ENCODE measurements at places on chromosomes 11 and 22.

- no peak for DNase-seq
These were observed 248.0 kb downstream of the CASP12 start for GRCh38 chr11:104650234-104650633.

- DNase-seq, result no peak
These were observed 735.2 kb upstream of the ANO3 start for GRCh38 chr11:25596701-25597100.

GRCh38 chr11:70141486-70142220, 61.4 kb upstream of the FADD start:
- DNase-seq, result no peak

DNA sequence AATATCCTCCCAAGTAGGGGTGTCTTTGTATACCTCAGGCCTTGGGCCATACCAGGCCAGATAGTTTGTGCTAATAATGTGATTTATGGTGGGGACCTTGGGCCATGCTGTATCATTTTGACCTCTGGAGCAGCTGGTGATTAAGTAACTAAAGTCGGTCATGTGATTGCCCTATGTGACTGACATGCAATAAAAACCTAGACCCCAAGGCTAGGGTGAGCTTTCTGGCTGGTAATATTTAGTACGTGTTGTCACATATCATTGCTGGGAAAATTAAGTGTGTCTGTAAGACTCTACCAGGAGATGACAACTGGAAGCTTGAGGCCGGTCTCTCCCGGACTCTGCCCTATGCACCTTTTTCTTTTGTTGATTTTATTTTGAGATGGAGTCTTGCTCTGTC, 12.6 kb upstream of the TFIP11 start:
- DNase-seq, result no peak

DNA sequence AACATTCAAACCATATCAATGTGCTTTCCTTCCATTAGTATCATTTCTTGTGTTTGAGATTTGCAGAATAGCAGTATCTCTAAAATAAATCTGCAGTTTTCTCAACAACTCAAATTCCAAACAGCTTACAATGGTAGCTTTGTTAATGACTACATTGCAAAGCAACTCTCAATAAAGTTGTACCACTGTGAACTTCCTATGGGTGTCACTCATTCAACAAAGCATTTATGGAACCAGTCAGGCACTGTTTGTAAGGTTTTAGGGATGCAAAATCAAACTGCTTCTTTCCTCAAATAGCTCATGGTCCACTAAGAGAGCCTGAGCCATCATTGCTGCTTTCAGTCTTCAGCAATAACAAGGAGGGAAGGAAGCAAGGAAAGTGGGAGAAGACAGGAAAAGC, 91.0 kb downstream of the CCDC83 start:
- no peak for DNase-seq

GRCh38 chr11:68297812-68298658, 14.4 kb upstream of the LRP5 start:
- peak; percentile 80 for DNase-seq

DNA sequence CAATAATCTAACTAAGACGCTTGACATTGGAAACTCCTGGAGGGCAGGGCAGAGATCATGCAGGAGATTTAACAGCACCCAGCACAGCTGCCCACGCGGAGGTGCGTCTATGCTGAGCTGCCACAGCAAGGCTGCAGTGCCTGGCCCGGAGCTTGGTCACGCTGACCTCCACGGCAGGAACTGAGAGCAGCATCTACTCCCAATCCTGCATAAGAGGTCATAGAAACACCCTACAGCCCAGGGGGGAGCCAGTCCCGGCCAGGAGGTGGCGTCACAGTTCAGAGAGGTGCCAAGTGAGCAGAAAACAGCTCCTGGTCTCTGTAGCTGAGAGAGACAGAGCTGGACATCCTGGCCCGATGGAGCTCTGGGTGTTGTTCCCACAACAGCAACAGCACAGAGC, 121.1 kb upstream of the TMEM45B start:
- no peak for DNase-seq

DNA sequence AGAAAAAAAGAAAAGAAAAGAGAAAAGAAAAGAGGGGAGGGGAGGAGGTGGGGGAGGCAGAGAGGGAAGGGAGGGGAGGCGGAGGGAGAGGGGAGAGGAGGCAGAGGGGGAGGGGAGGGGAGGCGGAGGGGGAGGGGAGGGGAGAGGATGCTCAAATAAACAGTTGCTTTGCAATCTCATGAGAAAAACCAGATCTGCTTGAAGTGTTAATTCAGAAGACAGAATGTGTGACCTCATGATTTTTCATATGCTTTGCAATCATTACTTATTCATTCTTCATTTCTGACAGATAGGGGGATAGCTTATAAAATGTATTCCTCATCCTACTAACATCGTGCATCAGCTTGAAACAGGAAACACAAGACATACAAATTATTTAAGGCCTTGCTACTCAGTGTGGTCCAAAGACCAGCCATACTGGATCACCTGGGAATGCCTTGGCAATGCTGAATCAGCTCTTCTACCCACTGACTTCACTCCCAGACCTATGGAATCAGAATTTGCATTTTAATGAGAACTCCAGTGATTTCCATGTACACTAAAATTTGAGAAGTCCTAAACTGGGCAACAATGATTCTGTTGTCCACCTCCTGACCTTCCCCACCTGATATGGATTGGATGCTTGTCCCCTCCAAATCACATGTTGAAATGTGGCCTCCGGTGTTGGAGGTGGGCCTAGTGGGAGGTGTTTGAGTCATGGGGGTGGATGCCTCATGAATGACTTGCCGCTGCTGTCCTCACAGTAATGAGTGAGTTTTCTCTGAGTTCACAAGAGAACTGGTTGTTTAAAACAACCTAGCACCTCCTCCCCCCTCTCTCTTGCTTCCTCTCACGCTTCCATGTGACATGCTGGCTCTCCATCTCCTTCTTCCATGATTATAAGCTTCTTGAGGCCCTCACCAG, 69.2 kb downstream of the CCDC34 start:
- DNase-seq, result no peak

DNA sequence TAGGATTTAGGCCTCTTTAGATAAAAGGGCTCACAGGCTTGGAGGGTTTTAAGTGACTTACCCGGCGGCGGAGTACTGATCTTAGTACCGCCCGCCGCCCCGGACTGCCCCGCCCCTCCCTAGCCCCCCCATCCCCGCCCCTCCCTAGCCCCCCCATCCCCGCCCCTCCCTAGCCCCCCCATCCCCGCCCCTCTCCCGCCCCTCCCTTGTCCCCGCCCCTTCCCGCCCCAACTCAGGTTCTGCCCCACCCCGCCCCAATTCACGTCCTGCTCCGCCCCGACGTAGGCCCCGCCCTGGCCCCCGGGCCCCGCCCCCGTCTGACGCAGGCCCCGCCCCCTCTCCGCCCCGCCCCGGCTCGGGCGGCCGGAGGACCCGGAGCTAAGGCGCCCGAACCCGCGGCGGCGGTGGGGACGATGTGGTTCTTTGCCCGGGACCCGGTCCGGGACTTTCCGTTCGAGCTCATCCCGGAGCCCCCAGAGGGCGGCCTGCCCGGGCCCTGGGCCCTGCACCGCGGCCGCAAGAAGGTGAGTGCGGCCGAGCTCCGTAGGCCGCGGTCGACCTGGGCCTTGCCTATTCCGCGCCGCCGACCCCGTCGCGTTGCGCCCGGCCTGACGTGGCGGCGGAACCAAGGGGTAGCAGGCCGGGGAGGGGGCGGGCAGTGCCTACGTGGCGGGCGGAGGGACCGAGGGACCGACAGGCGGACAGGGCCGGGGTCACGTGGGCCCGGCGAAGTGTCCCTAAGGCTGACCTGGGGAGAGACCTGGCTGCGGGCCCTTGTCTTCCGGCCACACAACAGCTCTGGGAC, at the start of gene SCYL1:
Gene SCYL1, plus strand, starts transcription at position 343 of the 805 bp plus-strand sequence. Its CDS starts 71 bp downstream, at position 414.
- DNase-seq, result peak; percentile 73

DNA sequence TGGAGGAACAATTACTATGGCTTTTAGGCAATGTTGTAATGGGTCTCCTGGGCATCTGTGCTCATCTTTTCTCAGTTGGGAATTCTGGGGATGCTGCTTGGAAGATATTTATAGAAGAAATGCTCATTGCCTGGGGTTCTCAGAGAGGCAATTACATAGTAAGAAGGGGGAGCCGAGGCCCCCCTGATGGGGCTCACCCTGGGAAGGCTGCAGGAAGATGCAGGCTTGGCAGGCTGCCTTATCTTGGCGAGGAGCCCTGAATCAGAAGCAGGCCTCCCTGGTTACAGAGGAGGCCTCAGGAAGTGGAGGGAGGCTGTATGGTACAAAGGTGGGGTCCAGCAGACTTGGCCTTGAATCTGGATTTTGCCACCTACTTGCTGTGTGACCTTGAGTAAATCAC, 60.6 kb upstream of the CRYBB3 start:
- DNase-seq, result no peak

- peak; percentile 40 for DNase-seq
These were observed 1.5 kb downstream of the DDB2 start for GRCh38 chr11:47216121-47216798.

DNA sequence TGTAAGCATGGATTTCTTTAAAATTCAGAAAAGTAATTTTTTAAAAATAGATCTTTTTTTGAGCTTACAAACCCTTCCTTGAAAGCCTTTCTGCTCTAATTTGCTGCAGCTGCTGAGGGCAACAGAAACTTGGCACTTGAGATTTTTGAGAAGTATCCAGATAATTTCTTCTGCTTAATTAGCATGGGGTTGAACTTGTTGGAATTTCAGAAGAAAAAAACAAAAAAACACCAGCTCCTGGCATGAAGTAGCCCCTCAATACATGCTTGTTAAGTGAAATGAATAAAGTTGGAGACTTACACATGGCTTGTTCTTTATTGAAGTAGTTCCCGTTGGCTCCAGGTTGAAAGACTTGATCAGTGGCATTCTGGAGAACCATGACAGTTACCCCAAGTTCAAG, 331.4 kb upstream of the RAG2 start:
- no peak for DNase-seq

- DNase-seq, result no peak
These were observed 26.9 kb upstream of the TP53I11 start for GRCh38 chr11:44977493-44977984.

DNA sequence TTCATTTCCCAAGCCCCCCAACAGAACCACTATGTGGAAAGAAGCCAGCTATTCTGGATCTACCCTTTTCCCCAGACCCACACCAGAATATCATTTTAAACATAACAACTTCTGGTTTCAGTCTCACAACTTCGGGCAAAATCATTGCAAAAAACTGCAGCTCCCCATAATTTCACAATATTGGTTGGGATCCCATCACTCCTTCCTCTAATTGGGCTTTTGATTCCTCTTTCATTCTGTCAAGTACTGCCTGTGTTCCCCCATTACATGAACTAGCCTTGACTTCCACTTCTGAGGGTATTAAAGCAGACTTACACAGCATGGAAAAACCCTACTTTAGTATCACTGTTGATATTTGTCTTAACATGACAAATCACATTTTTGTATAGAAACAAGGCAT, 4.1 kb upstream of the APOL3 start:
- no peak for DNase-seq

- DNase-seq, result no peak
These were observed 762 bp upstream of the TBC1D22A start for GRCh38 chr22:46761539-46762237.
